ENCODE measurements at places on chromosomes 6 and 20. TPM values are rescaled to one million over a fixed set of nuclear protein-coding genes. Genes with fewer than 3 reads are reported as not detected.

DNA sequence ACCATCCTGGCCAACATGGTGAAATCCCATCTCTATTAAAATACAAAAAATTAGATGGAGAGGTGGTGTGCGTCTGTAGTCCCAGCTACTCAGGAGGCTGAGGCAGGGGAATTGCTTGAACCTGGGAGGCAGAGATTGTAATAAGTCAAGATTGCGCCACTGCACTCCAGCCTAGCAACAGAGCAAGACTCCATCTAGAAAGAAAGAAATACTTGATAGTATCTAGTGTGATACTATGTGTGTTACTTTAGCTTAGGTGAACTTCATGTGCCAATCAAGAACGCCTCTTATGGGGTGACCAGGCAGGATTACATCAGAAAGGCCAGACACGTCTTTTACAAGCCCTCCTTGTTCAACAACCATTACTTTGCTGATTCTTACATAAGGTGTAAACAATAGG lies 107.1 kb downstream of the TMEM170B start:
- H3K4me3 ChIP-seq: no peak overlapping the region
- DNase-seq: no peak
- H3K4me1 ChIP-seq: no peaks in the 10 kb centered on the region
- H3K36me3 ChIP-seq: no peaks in the 10 kb centered on the region
- no peak overlapping the region for H3K27ac ChIP-seq

GRCh38 chr6:125392682-125393081 lies 90.9 kb upstream of the HDDC2 start:
- no peak overlapping the region for H3K4me3 ChIP-seq
- H3K27ac ChIP-seq: no peak overlapping the region
- peaks cover 11% of the 10 kb centered on the region for H3K4me1 ChIP-seq
- H3K36me3 ChIP-seq: no peaks in the 10 kb centered on the region
- no peak for DNase-seq

- H3K27ac ChIP-seq: no peak overlapping the region
- peaks cover 4% of the 10 kb centered on the region for H3K27me3 ChIP-seq
- H3K4me1 ChIP-seq: no peaks in the 10 kb centered on the region
- no peak for DNase-seq
- H3K36me3 ChIP-seq: no peaks in the 10 kb centered on the region
Observed at GRCh38 chr6:163170294-163170883, 244.1 kb upstream of the QKI start.

DNA sequence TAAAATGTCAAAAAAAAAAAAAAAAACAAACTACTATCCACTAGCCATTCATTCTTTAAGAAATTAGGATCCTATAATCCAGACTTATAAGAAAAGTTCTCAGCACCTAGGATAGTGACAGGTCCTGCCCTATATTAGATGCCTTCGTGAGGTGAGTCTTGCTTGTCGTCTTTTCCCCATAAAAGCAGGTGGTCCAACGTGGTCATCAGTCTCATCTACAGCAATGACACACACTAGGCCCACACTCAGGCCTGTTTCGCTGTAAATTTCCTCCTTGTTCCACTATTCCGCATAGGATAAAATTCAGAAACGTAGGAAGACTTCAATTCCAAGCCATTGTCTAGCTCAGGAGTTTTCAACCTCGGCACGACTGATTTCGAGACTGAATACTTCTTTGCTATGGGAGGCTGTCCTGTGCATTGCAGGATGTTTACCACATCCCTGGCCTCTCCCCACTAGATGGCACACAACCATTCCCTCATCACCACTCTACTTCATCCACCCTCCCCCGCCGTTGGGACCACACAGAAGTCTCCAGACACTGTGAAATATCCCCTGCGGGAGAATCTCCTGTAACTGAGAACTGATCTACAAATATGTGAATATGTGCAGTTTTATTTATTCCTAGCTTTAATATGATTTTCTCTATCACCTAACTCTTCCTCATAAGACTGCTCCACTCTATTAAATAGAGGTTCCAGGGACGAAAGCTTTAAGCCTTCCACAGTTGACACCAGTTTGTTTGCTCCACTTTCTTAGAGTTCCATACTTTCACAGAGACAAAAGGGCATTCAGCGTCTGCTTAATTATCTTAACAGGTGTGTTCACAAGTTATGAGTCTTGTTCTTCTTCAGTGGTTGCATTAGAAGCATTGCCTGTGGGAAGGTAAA lies 346.3 kb downstream of the BMP2 start:
- no peak overlapping the region for H3K27ac ChIP-seq
- DNase-seq: no peak
- H3K27me3 ChIP-seq: no peaks in the 10 kb centered on the region
- no peak overlapping the region for H3K4me3 ChIP-seq
- no peaks in the 10 kb centered on the region for H3K4me1 ChIP-seq
- H3K36me3 ChIP-seq: no peaks in the 10 kb centered on the region

- no peaks in the 10 kb centered on the region for H3K27me3 ChIP-seq
- no peak overlapping the region for H3K4me3 ChIP-seq
- H3K36me3 ChIP-seq: no peaks in the 10 kb centered on the region
- no peak overlapping the region for H3K27ac ChIP-seq
Observed at GRCh38 chr20:26243731-26244130, 547.1 kb upstream of the ZNF337 start.

- H3K4me1 ChIP-seq: peaks cover 9% of the 10 kb centered on the region
- DNase-seq: no peak
Observed at GRCh38 chr20:16132036-16132798, 441.0 kb downstream of the KIF16B start.

- H3K36me3 ChIP-seq: peaks cover 13% of the 10 kb centered on the region
- no peak for DNase-seq
- peaks cover 40% of the 10 kb centered on the region for H3K4me1 ChIP-seq
- H3K4me3 ChIP-seq: peak overlapping the region; percentile 30
- peak overlapping the region; percentile 57 for H3K27ac ChIP-seq
Observed at GRCh38 chr6:16481697-16482399, 243.5 kb downstream of the GMPR start.

DNA sequence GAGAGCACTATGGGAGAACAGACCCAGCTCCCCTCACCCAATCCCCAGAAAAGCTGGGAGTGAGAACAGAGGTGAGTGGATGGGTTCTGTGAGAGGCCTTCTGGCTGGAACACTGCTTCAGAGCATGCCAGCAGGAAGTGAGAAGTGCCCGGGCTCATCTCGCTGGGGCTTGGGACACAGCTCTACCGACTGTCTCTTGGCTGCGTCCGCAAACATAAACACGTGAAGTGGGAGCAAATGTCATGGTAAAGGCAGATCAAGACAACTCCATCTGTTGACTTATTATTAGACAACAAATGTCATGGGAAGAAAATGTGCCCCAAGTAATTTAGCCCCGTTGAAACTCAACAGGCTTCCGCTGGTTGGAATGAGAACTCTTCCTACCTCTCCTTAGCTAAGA lies 25.9 kb downstream of the GNAS-AS1 start:
- no peaks in the 10 kb centered on the region for H3K4me1 ChIP-seq
- H3K27me3 ChIP-seq: no peaks in the 10 kb centered on the region
- H3K36me3 ChIP-seq: peaks cover 1% of the 10 kb centered on the region
- H3K27ac ChIP-seq: no peak overlapping the region

GRCh38 chr6:13034316-13034715 lies 294.0 kb downstream of the TBC1D7 start:
- H3K27me3 ChIP-seq: peaks cover 7% of the 10 kb centered on the region
- H3K4me3 ChIP-seq: no peak overlapping the region
- peaks cover 4% of the 10 kb centered on the region for H3K4me1 ChIP-seq
- DNase-seq: no peak

GRCh38 chr6:87905101-87905641 lies 142.5 kb upstream of the SPACA1 start:
- no peaks in the 10 kb centered on the region for H3K36me3 ChIP-seq
- no peaks in the 10 kb centered on the region for H3K27me3 ChIP-seq
- no peak overlapping the region for H3K27ac ChIP-seq
- peaks cover 15% of the 10 kb centered on the region for H3K4me1 ChIP-seq
- no peak overlapping the region for H3K4me3 ChIP-seq

DNA sequence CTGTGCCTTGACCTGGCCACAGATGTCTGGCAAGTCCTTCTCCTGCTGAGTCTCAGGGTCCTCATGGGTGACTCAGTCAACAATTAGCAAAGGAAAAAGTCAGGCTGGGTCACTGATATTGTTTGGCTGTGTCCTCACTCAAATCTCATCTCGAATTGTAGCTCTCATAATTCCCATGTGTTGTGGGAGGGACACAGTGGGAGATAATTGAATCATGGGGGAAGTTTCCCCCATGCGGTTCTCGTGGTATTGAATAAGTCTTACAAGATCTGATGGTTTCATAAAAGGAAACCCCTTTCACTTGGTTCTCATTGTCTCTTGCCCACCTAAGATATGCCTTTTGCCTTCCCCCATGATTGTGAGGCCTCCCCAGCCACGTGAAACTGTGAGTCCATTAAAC lies 45.7 kb downstream of the PREX1 start:
- H3K36me3 ChIP-seq: peaks cover 11% of the 10 kb centered on the region
- no peaks in the 10 kb centered on the region for H3K27me3 ChIP-seq
- H3K27ac ChIP-seq: no peak overlapping the region
- no peak overlapping the region for H3K4me3 ChIP-seq

DNA sequence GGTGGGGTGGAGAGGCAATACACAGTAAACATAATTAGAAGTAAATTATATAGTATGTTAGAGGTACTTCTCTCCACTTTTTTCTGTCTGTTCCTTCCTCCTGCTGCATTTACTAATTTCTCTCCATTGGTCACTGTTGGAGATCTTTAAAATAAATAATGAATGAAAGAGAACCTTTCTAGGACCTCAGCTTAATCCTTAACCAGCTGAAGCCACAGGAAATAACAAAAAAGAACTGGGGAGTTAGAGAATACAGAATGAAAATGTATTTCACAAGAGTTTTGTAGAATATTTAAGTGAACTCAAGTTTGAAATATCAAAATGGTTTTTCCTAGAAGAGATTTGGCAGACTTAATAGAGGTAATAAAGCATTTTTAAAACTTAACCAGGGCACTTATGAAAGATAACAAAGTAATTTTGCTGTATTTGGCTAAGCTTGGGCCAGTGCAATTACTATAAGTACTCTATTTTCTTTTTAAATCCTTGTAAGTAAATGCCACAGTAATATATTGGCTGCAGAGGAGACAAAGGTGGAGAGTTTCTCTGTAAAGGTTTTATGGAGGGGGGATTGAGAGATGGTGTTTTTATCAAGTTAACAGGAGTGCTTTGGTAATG lies 405.0 kb downstream of the CDKAL1 start:
- H3K4me3 ChIP-seq: no peak overlapping the region
- no peak overlapping the region for H3K27ac ChIP-seq
- H3K27me3 ChIP-seq: no peaks in the 10 kb centered on the region
- H3K4me1 ChIP-seq: no peaks in the 10 kb centered on the region
- DNase-seq: no peak

The CST9 gene
- not detected for total RNA-seq

The KIF25 gene
- total RNA-seq: not detected

The PLG gene
- 0.31 TPM for total RNA-seq

The MAS1 gene
- not detected for total RNA-seq

The BPIFB4 gene
- total RNA-seq: not detected

The CST7 gene
- 0.86 TPM for total RNA-seq

The CST3 gene
- not detected for total RNA-seq

Data from activated B cell treated with CpG ODN at 0.5 μM for 24 hours (primary cell).